Stromal cell of bone marrow (primary cell): ENCODE measurements at places on chromosomes 1 and 21.
A peak's percentile ranks its signal among the peaks of the same experiment; 100 is the strongest.

GRCh38 chr1:41162441-41162840 is 79.7 kb downstream of the SCMH1 start:
- DNase-seq: no peak

GRCh38 chr1:202811296-202812175 is 782 bp downstream of the PCAT6 start:
- DNase-seq: no peak

- peak; percentile 49 for DNase-seq
Measured at GRCh38 chr1:205597691-205598314, 34.0 kb downstream of the ELK4 start.

- no peak for DNase-seq
Measured at GRCh38 chr21:45525153-45525909, 16.9 kb downstream of the SLC19A1 start.

- DNase-seq: no peak
Measured at GRCh38 chr21:26843933-26844257, 1.3 kb downstream of the ADAMTS1 start.

DNA sequence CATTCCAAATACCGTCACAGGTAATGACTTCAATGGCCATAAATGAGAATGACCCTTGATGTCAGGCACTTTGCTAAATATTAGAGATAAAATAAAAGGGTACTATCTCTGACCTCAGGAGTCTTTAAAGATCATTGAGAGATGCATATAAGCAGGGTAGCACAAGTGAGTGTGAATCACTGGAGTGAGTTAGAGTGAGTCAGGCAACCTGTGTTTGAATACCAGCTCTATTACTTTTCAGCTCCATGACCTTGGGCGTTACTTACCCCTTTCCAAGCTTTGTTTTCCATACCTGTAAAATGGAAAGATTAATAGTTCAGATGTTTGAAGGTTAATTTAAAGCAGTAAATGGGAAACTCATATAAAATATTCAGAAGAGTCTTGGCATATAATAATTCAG is 1058.0 kb upstream of the ADGRL4 start:
- DNase-seq: no peak

DNA sequence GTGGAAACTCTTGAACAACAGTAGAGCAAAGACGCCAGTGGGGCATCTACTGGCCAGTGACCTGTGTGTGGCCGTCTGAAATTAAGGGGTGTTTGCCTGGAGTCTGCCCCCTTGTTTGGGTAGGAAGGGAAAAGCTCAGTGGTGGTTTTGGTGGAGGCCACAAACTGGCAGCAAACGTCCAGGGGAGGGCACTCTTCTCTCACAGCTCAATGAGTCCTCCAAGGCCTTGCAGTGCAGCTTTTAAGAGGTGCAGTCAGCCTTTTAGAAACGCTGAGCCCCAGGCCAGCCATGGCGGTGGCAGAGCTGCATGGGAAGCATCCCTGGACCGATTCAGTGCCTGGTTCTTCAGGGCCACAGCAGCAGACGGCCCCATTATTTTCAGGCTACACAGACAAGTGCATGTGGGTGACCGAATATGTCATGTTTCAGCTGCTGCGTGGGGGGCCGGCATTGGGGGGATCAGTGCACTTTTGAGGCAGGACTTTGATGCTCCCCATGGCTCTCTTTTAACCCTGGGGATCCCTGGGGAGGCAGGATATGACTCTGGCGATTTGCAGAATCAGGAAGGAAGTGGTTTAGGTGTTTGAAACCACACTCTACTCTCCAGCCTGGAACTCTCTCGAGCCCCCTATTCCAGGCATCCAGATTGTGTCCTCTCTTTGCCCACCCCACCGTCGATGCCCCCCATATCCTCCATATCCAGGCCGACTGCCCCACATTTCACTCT is 414.0 kb downstream of the PRDM2 start:
- no peak for DNase-seq

GRCh38 chr1:29641921-29642320 is 405.6 kb downstream of the PTPRU start:
- DNase-seq: no peak

DNA sequence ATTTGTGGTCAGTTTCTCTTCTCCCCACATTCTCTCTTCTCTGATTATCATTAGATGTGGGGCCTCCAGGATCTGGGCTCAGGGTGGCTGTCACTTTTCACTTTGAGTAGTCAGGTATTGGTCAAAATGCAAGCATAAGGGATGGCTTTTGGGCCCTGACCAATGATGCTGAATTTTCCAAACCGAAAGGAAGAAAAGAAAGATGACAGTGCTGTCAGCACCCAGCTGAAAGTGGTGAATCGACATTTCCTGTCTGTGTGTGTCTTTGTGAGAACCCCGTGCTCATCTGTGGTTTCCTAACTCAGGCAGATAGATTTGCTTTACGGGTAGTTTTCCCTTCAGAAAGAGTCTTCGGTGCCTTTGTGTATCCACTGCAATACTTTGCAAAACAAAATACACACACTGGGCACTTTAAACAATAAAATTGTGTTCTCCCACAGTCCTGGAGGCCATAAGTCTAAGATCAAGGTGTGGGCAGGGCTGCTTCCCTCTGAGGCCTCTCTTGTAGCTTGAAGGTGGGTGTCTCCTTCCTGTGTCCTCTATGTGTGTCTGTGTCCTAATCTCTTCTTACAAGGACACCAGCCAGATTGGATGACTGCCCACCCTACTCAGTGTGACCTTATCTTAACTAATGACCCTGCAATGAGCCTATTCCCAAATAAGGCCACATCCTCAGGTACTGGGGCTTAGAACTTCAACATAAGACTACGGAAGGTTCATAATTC is 274.8 kb upstream of the AJAP1 start:
- no peak for DNase-seq

DNA sequence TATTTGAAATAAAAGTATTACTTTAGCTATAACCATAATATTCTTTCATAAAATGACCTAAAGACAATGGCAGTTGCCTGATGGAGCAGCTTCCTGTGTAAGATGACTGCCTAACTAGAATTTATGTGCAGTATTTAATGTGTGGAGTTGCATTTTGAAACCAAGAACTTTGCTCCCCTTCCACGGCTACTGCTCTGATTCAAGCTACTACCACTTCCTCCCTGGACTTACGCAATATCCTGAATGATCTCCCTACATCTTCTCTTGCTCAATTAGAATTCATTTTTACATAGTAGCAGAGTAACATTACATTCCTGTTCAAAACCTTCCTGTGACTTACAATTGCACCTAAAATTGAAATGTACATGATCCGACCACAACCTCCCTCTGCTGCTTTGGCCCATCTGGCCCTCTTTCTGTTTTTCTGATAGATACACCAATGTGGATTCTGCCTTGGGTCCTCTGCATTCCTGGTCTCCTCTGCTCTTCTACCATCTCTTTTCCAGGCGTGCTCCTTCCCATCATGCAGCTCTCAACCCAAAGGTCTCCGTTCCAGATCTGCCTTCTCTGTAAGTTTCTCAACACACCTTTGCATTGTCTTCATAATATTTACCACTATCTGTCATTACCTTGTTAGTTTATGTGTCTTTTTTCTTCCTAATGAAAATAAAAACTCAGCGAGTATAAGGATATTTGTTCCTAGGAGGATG is 47.4 kb upstream of the USP25 start:
- DNase-seq: no peak

DNA sequence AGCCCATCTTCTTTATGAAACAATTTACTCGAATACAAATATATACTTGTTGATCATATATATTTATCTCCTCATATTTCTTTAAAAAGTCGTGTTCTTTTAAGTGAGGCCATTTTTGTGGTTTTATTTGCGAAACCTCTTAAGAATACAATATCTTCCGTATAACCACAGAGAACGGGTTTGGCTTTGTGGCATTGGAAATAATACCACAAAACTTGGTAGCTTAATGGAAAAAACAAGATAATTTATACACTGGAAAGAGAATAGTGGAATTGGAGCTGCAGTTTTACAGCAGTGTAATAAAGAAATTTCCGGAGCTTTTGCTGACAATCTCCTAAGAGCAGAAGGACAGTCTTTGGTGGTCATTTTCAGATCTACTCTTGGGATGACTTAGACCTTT is 29.4 kb downstream of the PTGFR start:
- DNase-seq: peak; percentile 50

- DNase-seq: no peak
Measured at GRCh38 chr1:187537936-187538335, 709.2 kb downstream of the PLA2G4A start.
